Sigmoid colon (tissue), 7 donors: ENCODE measurements at places on chromosomes 11 and 22. TPM values are rescaled to one million over a fixed set of nuclear protein-coding genes. Genes with fewer than 3 reads are reported as not detected.

OR52N4 gene
- total RNA-seq = 1.8 TPM

OR8G1 gene
- not detected for total RNA-seq

GAL3ST1 gene
- 0.68 TPM for total RNA-seq

FIBIN gene
- 32.1 TPM for total RNA-seq

HTATIP2 gene
- 33.5 TPM for total RNA-seq

CSNK1E gene
- 63.7 TPM for total RNA-seq

PYGM gene
- 25.7 TPM for total RNA-seq

RFPL1 gene
- not detected for total RNA-seq

DNA sequence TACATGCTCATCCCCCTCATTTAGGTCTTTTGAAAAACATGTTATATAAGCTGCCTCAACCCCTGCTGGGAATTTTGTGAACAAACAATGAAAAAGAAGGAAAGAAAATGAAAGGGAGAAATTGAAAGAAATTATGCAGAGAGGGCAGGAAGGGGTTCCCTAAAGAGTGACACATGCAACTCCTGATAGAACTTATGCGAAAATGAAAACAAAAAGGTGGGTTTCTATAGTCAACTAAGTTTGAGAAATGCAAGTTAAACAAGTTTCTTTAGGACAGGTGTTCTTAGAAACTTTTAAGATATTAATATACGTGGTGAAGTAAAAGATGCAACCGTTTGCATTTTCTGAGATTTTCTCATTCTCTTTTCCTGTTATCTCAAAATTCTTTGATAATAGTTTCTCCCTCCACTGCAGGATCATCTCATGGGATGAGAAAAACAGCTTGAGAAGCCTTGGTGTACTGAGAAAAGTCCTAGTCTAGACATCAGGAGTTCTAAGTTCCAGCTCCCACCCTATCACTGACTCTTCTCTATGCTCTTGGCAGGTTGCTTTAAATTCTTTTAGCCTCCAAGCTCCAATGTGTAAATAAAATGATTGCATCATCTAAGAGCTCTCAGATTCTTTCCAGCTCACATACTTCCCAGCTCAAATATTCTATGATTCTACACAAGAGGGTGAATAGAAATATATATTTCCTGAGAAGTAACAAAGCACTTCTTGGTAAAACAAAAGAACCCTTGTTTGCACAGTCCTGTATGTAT is 109.2 kb downstream of the FAM76B start:
- H3K4me3 ChIP-seq = no peak overlapping the region
- H3K4me1 ChIP-seq = peaks cover 23% of the 10 kb centered on the region
- H3K27me3 ChIP-seq = no peaks in the 10 kb centered on the region
- peak overlapping the region; percentile 40 for H3K27ac ChIP-seq
- H3K36me3 ChIP-seq = no peaks in the 10 kb centered on the region

DNA sequence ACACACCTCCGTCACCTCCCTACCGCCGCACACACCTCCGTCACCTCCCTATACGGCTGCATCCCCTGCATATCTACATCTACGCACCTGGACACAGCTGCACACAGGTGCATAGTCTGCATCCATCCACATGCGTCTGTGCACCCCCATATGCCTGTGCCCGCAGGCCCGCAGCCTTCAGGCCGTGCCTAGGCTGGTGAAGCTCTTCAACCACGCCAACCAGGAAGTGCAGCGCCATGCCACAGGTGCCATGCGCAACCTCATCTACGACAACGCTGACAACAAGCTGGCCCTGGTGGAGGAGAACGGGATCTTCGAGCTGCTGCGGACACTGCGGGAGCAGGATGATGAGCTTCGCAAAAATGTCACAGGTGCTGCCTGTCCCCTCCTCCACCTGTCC is 4.8 kb downstream of the PKP3 start:
- no peaks in the 10 kb centered on the region for H3K27me3 ChIP-seq
- peaks cover 14% of the 10 kb centered on the region for H3K4me1 ChIP-seq
- no peak overlapping the region for H3K4me3 ChIP-seq
- no peak for DNase-seq
- no peak overlapping the region for H3K27ac ChIP-seq

GRCh38 chr22:42788021-42788420 is 67.4 kb upstream of the A4GALT start:
- H3K4me3 ChIP-seq = no peak overlapping the region
- H3K4me1 ChIP-seq = peaks cover 7% of the 10 kb centered on the region
- no peaks in the 10 kb centered on the region for H3K27me3 ChIP-seq
- no peaks in the 10 kb centered on the region for H3K36me3 ChIP-seq
- DNase-seq = no peak

GRCh38 chr22:38924347-38924952 is 33.0 kb upstream of the APOBEC3A start:
- peaks cover 32% of the 10 kb centered on the region for H3K4me1 ChIP-seq
- H3K27me3 ChIP-seq = no peaks in the 10 kb centered on the region
- H3K4me3 ChIP-seq = peak overlapping the region; percentile 33
- H3K36me3 ChIP-seq = no peaks in the 10 kb centered on the region
- peak overlapping the region; percentile 81 for H3K27ac ChIP-seq

DNA sequence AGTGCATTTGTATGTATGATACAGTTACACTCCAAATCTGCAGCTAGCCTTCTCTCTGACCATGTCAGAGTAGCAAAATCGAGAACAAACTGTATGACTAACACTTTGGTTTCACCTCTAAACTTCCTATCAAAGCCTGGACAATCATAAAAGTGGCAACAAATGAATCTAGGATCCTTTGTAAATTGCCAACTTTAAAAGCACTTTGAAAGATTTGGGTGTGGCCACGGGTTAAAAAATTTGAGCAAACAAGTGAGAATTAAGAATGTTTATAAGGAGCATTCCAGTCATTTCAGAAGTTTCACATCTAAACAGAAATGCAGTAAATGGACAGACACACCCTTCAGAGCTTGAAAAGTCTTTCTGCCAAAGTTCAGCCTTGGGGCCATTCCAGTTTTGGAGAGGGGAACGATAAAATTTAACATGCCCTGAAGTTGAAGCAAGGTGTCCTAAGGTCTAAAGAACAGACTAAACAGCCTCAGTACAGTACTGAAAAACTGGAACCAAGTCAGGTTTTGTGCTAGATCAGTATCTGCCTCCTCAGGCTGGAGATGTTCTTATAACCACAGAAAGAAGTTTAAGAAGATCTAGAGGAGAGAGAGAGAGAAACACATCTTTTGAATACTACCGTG is 181.9 kb upstream of the BDNF start:
- DNase-seq = no peak
- H3K4me3 ChIP-seq = no peak overlapping the region
- no peak overlapping the region for H3K27ac ChIP-seq
- H3K4me1 ChIP-seq = no peaks in the 10 kb centered on the region

GRCh38 chr22:39151329-39151975 is 1.0 kb downstream of the CBX7 start:
- H3K4me3 ChIP-seq = peak overlapping the region; percentile 99
- peak overlapping the region; percentile 98 for H3K27ac ChIP-seq
- H3K4me1 ChIP-seq = peaks cover 66% of the 10 kb centered on the region
- peak; percentile 73 for DNase-seq
- no peaks in the 10 kb centered on the region for H3K36me3 ChIP-seq

DNA sequence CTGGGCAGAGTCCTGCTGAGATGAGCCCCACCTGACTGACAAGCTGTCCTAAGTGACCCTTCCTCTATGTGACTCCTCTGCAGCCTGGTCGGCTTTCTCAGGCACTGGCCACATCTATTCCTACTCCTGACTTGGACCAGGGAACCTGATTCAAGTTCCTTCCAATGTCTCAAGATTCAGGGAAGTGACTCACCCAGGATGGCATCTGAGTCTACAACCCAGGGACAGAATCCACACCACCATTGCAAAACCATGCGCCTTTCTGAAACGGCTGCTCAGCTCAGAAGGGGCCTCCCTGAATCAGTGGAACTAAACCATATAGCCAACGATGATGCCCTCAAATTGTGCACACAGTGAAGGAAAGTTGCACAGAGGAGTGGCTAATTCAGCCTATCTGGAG is 63.9 kb upstream of the CSNK2A3 start:
- no peak overlapping the region for H3K27ac ChIP-seq
- no peaks in the 10 kb centered on the region for H3K27me3 ChIP-seq
- no peak for DNase-seq

- no peaks in the 10 kb centered on the region for H3K36me3 ChIP-seq
- no peaks in the 10 kb centered on the region for H3K4me1 ChIP-seq
- H3K27me3 ChIP-seq = no peaks in the 10 kb centered on the region
- no peak overlapping the region for H3K27ac ChIP-seq
These were observed 13.5 kb downstream of the PGA5 start for GRCh38 chr11:61254403-61255025.

- H3K27ac ChIP-seq = no peak overlapping the region
- no peaks in the 10 kb centered on the region for H3K4me1 ChIP-seq
- DNase-seq = no peak
- H3K4me3 ChIP-seq = no peak overlapping the region
- peaks cover 48% of the 10 kb centered on the region for H3K27me3 ChIP-seq
- H3K36me3 ChIP-seq = no peaks in the 10 kb centered on the region
These were observed 86.5 kb upstream of the CLDN5 start for GRCh38 chr22:19610518-19611253.

DNA sequence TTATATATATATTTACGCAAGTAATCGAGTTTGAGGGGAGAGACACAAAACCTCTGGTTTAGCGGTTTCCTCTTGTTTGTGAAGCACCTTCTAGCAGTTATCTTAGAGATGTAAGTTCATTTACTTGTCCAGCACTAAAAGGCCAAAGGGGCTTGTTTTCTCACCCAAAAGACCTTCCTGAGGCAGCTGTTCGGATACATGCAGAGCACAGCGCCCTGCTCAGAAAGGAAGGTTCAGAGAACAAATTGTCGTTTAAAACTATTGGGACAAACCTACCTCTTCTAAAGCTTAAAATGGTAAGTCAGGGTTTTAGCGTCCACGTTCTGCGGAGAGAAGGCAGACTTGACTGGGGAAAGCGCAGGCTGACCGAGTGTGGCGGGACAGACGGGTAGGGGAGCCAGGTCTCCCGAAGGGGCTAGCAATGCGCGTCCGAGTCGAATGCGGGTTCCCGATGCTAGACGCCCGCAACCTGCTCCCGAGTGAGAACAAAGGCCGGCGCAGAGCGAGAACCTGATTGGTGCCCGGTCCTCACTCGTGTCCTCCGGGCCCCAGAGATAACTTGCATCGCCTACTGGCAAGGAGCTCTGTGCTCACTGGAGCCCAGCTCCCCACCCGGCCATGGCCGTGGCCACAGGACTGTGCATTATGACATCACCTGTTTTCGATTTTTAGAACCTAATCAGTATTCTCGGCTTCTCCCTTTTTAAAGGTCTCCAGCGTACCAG is 1.0 kb upstream of the SESN3 start:
- H3K36me3 ChIP-seq = no peaks in the 10 kb centered on the region
- peak overlapping the region; percentile 26 for H3K4me3 ChIP-seq
- H3K27me3 ChIP-seq = no peaks in the 10 kb centered on the region
- DNase-seq = peak; percentile 86
- peaks cover 9% of the 10 kb centered on the region for H3K4me1 ChIP-seq

DNA sequence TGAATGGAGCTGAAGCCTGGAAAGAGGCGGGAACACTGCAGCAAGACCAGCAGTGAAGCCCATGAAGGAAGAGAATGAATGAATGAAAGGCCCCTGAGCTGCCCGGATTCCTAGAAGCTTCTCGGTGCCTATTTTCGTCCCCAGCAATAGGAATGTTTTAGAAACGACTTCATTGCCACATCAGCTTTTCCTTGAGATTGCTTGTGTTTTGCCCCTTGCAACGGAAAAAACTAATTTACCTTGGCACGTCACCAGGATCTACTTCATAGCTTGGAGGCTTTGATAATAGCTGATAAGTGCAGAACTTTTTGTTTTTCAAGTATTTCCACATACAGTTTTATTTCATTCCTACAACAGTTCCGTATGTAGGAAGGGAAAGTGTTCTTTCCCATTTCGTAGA is 248.9 kb upstream of the NARS2 start:
- H3K4me3 ChIP-seq = no peak overlapping the region
- H3K27me3 ChIP-seq = no peaks in the 10 kb centered on the region
- DNase-seq = no peak
- H3K4me1 ChIP-seq = peaks cover 6% of the 10 kb centered on the region
- H3K27ac ChIP-seq = no peak overlapping the region

DNA sequence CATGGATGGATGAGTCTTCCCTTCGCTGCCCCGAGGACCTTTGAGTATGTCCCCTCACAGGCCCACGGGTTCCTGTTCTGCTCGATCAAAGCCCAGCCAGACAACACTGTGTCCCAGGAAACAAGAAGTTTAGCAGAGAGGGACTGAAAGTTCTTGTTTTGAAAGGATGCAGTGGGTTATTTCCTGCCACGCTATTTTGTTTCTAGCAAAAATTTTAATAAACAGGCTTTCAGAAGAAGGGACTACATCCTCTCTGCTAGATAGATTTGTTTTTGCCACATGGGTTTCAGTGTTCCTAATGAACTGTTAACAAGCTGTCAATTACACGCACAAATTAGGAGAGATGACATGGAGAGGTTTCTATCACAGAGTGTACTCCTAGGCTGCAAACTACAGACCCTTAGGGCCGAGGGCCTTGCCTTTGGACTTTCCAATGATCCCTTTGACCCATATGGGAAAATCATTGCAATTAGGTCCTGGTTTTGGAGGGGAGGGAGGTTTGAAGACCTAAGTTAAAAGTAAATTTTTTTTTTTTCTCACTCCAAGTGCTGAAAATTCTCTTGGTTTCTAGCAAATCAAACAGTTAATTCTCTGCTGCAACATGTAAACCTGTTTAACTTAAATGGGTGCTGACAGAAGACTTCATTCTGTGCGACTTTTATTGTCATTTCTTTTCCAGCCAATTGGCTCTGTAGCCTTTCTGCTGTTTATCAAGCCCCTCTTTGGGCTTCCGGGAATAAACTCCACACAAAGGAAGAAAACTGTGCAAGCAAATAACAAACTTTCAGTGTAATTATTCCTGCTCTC is 81.4 kb downstream of the RCN1 start:
- H3K4me1 ChIP-seq = peaks cover 6% of the 10 kb centered on the region
- no peak overlapping the region for H3K4me3 ChIP-seq
- no peaks in the 10 kb centered on the region for H3K36me3 ChIP-seq
- no peak overlapping the region for H3K27ac ChIP-seq
- H3K27me3 ChIP-seq = no peaks in the 10 kb centered on the region

GRCh38 chr22:41410311-41410751 is 28.6 kb downstream of the TEF start:
- peak overlapping the region; percentile 98 for H3K27ac ChIP-seq
- no peak overlapping the region for H3K4me3 ChIP-seq
- peaks cover 49% of the 10 kb centered on the region for H3K4me1 ChIP-seq
- no peaks in the 10 kb centered on the region for H3K36me3 ChIP-seq
- peak; percentile 88 for DNase-seq
- H3K27me3 ChIP-seq = no peaks in the 10 kb centered on the region

DNA sequence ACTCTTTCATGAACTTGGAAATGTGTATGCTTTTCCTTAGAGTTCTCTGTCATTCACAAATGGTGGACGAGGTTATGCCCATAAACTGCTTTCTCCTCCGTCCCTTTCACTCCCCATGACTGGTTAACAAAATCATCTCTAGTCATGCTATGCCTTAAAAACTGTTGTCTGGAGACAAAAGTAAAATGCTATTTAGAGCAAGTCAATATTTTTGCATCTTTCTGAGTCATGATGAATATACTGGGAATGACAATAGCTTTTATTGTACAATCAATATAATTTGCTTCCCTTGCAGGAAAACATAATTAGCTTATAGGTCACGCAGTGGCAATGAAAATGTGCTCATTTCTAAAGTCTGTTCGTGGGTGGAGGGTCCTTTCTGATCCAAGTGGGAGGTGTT is 216.7 kb upstream of the SORL1-AS1 start:
- H3K4me1 ChIP-seq = peaks cover 43% of the 10 kb centered on the region
- no peaks in the 10 kb centered on the region for H3K27me3 ChIP-seq
- H3K27ac ChIP-seq = peak overlapping the region; percentile 90
- DNase-seq = no peak
- no peak overlapping the region for H3K4me3 ChIP-seq

GRCh38 chr11:123430721-123431497 is 840 bp downstream of the GRAMD1B start:
- peaks cover 18% of the 10 kb centered on the region for H3K27me3 ChIP-seq
- no peaks in the 10 kb centered on the region for H3K36me3 ChIP-seq
- peaks cover 15% of the 10 kb centered on the region for H3K4me1 ChIP-seq
- H3K4me3 ChIP-seq = peak overlapping the region; percentile 27

GRCh38 chr11:90639461-90639993 is 416.7 kb upstream of the CHORDC1 start:
- H3K4me1 ChIP-seq = no peaks in the 10 kb centered on the region
- no peaks in the 10 kb centered on the region for H3K27me3 ChIP-seq
- H3K36me3 ChIP-seq = no peaks in the 10 kb centered on the region
